ENCODE measurements at places on chromosomes 7 and 10.

DNA sequence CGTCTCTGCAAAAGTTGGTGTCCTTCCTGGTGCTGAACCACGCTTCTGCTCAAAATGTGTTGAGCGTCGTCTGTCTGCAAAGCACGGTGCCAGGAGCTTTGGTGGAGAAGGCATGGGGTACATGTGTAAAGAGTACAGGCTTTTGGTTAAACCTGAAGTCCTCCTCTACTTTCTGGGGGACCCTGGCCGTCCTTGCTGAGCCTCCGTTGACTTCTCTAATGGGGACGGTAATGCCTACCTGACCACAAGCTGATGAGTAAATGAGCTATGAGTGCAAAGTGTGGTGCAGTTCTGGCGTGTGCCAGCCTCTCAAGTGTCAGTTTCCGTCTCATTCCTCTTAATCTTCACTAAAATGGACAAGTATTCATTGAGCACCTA is 527 bp upstream of the HERPUD2 start:
- no peak for DNase-seq

GRCh38 chr7:112286250-112287086 is 80.0 kb downstream of the ZNF277 start:
- no peak for DNase-seq

DNA sequence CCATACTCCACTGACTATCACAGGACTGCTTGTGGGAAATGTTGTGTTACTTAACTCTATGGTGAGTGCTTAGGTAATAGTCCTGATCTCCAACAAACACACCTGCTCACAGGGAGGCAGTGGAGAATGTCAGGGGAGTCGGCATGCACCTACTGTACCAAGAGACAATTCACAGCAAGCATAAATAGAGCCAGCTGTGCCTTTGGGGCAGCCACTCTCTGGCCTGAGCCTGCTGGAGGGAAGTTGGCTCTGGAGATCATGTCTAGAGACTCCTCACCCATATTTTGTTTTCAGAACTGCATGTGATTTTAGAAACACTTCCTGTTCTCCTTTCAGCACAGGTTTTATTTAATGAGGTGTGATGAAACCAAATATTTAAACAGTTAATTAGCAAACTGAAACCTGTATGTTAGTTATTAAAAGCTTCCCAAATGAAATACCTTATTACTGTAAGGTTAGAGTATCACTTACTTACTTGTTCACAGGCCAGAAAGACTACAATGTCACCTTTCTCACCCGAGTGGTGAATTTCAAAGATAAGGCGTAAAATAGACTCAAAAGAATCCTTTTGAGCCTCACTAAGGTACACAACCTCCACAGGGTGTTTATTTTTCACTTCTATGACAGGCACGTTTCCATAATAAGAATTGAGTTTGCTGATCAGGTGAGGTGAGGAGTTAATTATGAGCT is 21.8 kb downstream of the DHX32 start:
- no peak for DNase-seq

GRCh38 chr10:101745074-101745696 is 30.7 kb downstream of the FGF8 start:
- DNase-seq = no peak

DNA sequence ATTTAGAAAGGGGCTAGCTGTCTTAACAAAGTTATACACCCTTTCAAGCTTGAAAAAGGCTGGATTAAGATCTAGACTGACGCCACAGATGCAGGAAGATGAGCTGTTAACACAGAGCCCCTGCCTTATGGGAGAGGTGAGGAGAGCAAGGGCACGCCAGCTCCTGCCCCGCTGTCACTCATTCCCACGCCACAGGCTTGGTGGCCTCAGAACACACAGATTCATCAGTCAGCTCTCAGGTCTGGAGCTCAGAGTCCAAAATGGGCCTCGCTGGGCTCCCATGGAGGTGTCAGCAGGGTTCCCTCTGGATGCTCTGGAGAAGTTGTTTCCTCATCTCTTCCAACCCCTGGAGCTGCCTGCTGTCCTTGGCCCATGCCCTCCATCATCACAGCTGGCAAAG is 554.2 kb downstream of the TCERG1L start:
- DNase-seq = no peak

DNA sequence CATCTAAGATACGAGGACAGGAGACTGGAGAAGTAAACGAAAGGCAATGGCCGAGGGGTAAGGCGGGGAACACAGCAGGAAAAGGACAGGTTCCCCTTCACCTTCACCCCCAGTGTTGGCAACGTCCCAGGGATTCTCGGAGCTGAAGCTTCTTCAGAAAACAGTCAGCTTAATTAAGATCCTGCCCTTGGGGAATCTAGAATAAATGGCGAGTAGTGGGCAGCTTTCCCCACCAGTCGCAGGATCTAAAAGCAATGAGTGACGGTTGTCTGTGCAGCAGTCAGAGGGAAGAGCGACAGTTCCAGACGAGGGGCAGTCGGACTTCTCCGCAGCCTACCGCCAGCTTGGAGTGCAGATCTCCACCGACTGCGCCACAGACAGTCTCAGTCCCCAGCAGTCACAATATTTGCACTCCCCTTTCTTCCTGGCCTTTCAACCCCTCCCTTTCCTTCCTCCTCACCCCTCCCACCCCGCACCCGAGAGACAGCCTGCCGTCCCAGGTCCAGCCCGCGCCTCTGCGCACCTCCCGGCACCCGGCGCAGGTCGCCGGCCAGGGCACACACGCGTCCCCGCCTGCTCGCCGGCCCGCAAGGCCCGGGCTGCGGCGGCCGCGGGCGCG is 10.9 kb upstream of the SP8 start:
- no peak for DNase-seq

DNA sequence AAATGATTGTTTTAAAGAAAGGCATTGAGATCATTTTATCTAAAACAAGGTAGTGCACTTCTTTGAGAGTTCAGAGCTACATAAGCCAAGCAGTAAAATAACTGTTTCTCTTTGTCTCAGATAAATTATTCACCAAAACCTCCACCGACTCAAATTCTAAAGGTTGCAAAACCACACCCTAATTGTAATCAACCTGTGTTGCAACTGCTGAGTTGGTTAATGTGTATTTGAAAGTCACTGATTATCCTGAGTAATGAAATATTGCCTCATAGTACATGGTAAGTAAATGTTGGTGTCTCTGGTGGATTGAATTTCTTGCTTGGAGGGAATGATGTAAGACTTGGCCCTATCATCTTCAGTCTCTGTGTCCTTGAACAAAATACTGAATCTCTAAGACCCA is 35.9 kb upstream of the CYP2C9 start:
- peak; percentile 83 for DNase-seq

- no peak for DNase-seq
Observed at GRCh38 chr7:27756298-27756697, 16.3 kb downstream of the TAX1BP1 start.

GRCh38 chr10:59894114-59894513 is 12.2 kb downstream of the CCDC6 start:
- peak; percentile 92 for DNase-seq

GRCh38 chr10:116465546-116465945 is 37.9 kb downstream of the PNLIPRP3 start:
- DNase-seq = no peak

- no peak for DNase-seq
Observed at GRCh38 chr10:57897611-57898010, 370.1 kb downstream of the IPMK start.

DNA sequence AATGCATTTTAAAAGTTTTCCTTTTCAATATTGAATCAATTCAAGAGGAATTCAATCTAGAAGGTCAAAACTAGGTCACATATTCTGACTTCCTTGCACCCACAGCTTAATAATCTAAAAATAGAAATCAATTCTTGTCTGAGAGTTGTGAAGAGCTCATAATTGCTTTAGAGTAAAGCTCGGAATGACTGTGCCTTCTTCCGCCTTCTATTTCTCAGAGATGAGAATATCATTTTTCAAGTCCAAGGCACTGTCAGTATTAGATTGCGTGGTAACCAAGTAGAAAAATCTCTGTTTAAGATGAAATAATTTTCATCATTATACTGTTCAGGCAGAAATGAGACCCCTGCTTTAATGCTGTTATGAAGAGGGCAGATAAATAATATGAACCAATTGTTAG is 272.2 kb upstream of the NFE2L3 start:
- no peak for DNase-seq

DNA sequence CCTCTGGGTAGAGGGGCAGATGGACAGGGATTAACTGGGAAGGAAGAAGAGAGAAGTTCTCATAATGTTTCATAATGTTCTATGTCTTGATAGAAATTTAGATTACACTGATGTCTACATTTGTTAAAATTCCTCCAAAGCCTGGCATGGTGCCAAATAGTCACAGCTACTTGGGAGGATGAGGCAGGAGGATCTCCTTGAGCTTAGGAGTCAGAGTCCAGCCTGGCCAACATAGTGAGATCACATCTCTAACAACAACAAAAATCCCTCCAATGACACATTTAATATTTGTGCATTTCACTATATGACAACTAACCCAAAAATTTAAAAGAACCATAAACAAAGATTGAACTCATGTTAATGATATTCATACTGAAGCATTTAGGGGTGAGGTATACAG is 33.0 kb upstream of the PPP1R3C start:
- no peak for DNase-seq

DNA sequence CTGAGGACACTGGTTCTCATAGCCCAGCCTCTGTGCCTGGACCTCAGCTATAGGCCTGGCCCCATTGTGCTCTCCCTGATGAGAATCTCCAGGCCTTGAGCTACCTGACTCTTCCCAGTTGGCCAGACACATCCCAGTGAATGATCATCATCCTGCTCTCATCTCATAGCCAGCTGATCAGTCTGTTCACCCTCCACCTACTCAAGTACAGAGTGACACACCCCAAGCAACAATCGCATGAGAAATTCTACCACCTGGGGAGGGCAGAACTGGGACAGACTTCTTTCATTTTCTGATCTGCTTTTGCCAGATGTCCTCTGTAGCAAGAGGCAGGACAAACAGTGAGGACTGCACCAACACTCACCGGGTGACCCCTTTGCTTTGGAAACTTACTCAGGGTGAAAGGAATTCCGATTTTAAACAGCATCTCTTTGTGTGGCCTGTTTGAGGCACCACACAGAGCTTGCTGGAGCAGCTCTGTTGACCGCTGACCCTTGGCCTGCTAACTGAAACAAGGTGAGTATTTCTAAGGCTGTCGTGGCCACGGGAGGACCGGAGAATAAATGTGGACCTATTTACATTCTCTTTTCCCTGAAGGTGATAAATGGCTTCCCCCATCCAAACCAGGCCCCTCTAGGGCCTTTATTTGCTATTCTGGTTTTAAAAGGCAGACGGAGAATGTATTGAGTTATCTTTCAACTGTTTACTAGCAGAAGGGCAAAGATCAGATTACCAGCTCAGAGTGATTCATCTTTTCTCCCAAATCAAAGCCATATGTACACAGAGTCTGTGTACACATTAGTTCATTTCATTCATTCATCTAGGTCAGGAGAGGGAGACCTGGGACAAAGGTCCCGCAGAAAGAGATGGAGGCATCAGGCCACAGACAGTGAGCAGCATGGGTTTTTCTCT is 181.4 kb upstream of the TNS3 start:
- peak; percentile 61 for DNase-seq

DNA sequence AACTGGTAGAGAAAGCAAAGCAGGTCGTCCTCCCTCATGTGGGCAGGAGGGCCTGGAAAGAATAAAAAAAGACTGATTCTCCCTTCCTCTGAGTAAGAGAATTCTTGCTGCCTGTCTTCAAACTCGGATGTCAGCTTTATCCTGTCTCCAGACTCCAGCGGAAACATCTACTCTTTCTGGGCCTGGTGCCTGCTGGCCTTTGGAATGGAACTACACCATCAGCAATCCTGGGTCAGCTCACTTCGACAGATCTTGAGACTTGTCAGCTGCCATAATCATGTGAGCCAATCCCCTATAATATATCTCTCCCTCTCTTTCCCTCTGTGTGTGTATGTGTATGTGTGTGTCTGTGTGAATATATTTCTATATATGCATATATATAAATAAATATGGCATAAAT is 411.0 kb upstream of the DPP6 start:
- no peak for DNase-seq

DNA sequence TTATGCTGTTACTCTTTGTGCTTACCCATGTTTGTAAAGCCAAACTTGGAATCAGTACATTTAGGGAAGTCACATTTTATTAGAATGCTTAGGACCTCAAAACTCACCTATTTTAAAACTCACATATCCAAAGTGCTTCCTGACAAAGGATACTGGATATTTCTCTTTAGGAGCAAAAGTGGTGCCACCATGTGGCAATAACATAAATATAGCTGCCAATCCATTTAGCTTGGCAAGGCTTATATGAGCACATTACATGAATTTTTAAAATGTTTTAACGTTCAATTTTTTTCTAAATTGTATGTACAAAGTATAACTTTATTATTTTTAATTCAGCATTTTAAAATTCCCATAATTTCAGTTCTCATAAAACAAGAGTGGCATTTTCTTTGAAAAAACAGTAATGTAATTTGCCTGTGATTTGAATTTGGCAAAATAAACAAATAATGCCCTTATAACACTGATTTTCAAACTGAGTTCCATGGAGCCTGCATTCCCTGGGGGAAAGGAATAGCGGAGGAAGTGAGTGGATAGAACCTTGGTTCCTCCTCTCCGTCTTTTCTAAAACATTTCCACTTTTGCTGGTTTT is 75.4 kb downstream of the HDAC9 start:
- DNase-seq = peak; percentile 61

DNA sequence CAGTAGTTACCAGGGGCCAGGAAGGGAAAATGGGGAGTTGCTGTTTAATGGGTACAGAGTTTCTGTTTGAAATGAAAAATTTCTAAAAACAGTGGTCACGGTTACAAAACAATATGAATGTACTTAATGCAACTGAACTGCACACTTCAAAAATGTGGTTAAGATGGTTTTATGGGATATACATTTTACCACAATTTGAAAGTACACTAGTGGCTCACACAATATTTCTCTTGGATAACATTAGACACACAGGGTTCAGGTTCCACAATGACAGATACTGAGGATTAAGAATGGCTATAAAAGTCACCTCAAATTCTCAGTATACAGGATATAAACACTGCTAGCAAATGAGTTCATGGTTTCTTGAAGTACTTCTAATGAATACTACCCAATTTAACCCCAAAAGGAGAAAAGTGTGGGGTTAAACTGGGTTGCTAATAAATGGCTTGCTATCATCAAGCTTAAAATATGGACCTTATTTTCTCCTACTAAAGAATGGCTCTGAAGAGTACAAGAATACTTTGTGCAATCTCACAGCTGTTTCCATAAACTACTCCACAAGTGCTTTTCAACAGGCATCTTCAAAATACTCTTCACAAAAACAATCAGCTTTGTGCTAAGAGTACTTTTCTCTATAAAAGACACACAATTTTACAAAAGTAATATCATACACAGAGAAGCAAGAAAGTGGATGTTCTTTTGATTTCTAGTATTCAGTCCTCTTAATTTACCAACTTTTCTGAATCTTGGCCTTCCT is 92.9 kb downstream of the SRPK2 start:
- DNase-seq = no peak

- no peak for DNase-seq
Observed at GRCh38 chr7:10632712-10633111, 341.0 kb upstream of the PHF14 start.

- DNase-seq = no peak
Observed at GRCh38 chr10:106655636-106656035, 508.9 kb downstream of the SORCS1 start.
